NCI-H446 (cell line): ENCODE measurements at places on chromosomes 1 and 21.

- no peak for DNase-seq
Measured at GRCh38 chr1:181015251-181015615, 7.4 kb downstream of the STX6 start.

- peak; percentile 16 for DNase-seq
Measured at GRCh38 chr1:63774617-63775417, 1.0 kb downstream of the ROR1 start.

- DNase-seq, result no peak
Measured at GRCh38 chr1:58824753-58825389, 41.0 kb upstream of the JUN start.

DNA sequence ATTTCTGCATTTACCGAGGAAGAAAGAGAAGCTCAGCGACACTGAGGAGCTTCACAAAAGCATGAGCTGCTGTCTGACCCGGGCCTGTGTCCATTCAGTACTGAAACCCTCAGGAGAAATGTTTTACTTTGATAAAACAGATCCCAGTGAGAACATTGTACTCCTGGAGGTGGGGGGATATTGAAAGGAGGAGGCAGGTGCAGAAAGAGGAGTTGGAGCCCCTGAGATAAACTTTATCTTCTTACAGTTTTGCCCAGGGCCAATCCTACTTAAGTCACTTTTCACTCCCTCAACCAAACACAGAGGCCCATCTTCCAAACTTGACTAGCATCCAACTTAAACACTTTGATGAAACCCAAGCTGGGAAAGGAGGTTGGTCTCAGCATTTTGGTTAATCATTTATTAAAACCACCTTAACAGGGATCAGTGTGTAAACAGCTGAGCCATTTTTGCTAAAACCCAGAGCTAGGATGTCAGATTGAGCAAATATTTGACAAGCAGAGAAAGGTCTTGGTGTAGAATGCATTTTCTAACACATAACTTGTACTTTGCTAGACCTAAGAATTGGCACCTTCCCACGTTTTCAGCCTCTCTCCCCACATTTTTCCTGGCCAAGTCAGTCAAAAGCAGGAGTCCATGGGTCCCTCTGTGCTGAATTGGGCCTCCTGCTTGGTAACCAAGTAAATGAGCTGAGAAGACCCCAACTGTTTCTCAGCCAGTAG lies 32.5 kb upstream of the SARS1 start:
- peak; percentile 28 for DNase-seq

DNA sequence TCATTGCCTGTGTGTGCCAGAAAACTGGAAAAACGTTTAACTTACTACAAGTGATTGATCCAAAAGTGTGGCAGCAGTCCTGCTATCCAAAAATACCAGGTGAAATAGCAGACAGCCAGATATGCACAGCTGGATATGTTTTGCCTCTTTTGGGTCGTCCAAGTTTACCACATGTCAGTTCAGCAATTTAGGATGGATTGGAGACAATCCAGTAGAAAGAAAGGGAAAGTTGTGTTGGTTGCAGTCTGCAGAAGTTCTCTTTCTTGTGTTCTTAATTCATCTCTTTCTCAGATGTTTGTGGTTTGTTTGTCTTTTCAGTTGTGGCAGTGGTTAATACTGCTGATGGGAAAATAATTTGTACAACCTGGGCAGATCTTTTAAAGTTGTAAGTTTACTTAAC lies 645.0 kb downstream of the PTPRC start:
- DNase-seq, result peak; percentile 23

GRCh38 chr1:27544834-27545233 lies 54.9 kb upstream of the WASF2 start:
- no peak for DNase-seq

- DNase-seq, result peak; percentile 43
Measured at GRCh38 chr1:229221106-229222019, 49.5 kb upstream of the RAB4A start.

DNA sequence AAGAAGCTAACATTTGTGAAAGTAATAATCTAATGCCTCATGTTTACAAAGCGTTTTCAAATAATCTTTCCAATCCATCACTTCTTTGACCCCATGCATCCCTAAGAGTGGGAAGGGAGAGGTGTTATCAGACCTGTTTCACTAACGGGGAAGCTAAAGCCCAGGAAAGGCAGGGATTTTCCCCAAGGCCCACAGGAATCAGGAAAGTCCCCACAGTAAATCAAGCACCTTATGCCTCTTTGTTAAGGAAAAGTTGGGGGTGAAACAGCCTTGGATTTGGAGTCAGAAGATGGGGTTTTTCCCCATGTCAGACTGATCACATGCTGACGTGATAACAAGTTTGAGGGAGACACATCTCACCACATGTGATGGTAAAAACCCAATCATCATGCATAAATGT lies 20.0 kb upstream of the ANGPTL7 start:
- no peak for DNase-seq

GRCh38 chr1:118290571-118290970 lies 105.5 kb upstream of the SPAG17 start:
- no peak for DNase-seq

GRCh38 chr1:214896921-214897320 lies 185.6 kb upstream of the KCNK2 start:
- DNase-seq, result no peak

DNA sequence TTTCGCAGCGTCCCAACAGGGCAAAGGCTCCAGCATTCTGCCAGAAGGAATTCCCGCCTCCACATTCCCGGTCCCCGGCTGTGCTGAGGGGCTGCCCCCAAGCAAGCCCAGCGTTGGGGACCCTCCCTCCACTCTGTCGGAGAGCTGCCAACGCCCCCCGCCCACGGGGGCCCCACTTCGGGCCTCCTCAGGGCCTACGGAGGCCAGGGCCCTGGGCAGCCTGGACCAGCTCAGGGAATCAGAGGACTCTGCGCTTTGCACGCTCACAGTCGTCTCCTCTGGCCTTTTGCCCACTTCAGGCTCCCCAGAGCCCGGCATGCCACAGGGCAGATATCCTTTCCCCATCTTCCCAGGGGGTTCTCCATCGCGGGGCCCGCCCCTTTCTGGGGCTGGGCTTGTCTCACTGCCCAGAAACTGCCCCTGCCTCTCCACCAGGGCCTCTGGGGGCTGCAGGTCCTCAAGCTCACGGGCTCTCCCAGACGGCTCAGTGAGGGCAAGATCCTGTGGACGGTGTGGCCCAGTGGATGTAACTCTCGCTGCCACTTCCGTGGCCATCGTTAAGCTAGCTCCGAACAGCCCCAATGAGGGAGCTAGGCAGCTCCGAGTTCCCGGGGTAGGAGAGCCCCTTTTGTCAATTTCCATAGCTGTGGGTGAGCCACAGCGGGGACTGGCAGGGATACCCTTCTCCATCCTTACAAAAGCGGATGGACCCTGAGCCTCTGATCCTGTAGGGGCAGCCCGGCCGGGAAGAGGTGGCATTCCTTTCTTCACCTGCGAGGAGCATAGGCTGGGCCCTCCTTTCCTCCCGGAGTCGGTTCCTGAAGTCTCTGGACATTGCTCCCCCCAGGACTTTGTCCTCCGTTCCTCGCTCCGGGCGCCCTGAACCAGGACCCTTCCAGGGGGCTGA lies 2.8 kb downstream of the ITPKB start:
- no peak for DNase-seq

DNA sequence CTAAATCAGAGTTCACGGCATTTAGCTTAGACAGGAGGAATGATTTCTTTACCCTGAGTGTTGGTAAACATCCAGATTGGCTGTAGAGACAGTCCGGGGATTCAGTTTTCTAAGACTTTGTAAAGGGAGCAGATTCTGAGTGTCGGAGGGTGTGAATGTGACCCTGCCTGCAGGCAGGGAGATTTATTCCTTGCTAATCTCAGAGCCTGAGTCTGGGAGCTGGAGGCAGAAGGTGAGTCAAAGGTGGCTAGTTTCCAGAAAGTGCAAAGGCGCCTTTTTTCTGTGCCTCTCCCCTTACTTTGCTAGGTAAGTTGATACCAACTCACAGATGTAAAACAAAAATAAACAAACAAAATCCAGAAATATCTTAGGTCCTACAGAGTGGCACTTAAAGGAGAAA lies 11.7 kb downstream of the ATP1B1 start:
- DNase-seq, result no peak

DNA sequence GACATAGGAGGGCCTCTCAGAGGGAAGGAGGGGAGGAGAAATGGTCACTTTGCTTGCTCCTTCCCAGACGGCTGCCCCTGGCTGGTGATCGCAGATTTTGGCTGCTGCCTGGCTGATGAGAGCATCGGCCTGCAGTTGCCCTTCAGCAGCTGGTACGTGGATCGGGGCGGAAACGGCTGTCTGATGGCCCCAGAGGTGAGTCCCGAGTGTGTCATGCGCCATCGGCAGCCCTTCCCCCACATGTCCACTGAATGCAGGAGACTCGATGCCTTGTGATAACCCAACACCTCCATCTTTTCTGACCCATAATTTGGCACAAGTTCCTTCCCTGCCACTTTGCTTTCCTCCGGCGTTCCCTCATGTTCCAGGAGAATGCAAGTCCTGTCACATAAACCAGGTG lies 12.7 kb downstream of the DDOST start:
- no peak for DNase-seq

DNA sequence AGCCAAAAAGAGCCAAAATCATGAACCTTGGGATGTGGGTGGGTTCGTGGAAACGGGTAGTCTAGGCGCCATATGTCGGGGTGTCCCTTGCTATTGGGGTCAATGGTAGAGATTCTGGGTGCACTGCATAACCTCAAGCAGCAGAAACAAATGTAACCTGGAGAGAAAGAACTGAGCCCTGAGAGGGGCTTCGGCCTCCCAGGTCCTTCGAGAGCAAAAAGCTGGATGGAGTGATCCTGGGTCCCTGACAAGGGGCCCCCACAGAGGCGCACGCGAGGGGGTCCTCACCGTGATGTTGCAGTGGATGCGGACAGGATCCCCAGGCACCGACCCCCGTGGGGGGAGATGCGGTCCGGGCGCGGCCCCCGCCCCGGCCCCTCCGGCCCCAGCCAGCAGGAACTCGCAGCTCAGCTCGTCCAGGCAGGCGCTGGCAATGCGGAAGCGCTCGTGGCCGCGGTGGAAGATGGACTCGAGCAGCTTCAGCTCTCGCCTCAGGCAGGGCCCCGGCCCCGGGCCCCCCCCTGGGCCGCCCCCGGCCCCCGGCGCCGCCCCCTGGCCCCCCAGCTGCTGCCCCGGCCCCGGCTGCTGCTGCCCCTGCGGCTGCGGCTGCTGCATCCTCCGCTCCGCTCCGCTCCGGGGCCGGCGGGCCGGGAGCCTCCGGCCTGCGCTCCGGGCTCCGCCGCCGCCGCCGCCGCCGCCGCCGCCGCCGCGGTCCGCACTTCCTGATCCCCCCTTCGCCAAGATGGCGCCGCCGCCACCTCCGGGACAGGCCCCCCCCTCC lies at the start of gene UBE2Q1:
UBE2Q1 (minus strand) TSS at position 724 of the 781 bp plus-strand sequence; CDS start at position 615, 109 bp downstream.
- DNase-seq, result no peak

- DNase-seq, result no peak
Measured at GRCh38 chr1:18200918-18201317, 93.3 kb downstream of the IGSF21 start.

DNA sequence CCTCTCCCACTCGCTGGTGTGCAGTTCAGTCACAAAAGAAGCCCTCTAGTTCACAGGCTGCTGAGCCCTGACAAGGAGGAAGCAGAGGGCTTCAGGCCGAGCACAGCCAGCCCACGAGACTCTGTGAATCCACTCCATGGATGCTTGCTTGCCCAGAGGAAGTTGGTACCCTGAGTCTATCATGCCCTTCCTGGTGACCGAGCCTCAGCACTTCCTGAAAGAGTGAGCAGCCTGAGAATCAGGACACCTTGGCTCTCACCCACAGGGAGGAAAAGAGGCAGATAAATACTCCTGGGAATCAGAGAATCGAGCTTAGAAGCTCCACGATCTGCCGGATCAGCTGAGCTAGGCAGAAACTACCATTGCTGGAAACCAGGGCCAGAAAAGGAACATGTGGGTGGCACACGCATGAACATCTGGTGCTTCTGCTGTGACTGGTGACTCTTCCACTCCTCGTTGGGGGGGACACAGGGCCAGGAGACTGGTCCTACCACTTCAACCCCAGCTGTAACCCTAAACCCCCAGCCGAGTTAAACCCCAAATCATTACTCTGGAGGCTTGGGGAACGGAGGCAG lies 376.3 kb upstream of the CAMK1G start:
- no peak for DNase-seq

DNA sequence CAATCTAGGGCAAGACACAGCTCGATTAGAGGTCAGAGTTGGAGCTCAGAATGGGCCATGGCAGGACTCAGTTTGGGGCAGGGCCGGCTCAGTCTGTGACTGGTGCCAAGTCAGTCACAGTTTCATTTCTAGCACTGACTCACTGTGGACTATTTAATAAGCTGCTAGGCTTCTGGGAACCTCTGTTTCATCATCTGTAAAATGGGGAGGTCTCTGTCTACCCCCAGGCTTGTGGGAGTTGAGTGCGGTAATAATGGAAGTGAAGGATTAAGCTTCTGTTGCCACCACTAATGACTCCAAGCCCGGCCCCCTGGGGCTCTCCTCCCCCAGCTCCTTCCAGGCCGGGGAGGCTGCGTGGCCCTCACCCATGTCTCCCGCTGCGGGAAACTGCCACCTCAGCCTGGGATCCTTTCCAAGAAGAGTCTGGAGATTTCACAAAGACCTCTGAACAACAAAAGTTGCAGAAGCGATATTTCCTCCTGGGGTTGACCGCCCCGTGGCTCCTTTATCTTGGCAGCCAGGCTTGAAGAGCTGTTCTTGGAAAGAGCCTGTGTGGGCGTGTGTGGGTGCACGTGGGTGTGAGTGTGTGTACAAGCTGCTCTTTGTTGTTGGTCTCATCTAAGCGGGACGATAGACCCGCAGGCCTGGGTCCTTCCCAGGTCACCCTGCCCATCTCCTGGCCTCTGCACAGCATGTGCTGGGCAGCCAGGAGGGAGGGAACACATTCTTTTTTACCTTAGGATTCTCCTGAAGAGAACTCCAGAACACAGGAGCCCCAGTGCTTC lies 29.1 kb downstream of the KNCN start:
- DNase-seq, result peak; percentile 26

DNA sequence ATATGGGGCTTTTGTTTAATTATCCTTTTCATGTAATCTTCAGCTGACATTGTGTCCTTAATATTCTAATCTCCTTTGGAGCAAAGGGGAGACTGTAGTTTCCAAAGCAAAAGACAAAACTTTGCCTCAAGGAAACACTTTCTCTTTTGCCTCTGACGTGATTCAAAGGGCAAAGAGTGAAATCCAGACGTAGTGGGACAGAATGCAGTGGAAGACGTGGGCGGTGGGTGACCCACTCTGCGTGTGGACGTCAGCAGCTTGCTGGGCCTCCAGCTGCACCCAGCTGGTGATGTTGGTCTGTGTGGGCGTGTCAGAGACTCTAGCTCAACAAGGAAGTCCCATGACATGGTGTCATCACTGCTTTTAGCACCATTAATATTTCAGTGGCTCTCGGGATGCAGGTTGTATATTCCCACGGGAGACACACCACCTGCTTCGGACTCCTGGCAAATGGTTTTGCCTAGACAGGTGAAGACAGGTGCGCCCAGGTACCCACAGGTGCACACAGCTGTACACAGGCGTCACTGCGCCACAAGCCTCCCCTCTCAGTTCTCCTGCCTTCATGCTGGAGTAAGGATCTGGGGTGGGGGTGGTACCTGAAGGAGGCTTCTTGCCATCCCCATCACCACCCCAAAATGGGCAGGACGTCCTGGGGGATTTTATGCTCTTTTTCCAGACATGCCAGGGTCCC lies 292.1 kb upstream of the VAMP3 start:
- no peak for DNase-seq

- DNase-seq, result no peak
Measured at GRCh38 chr1:54763816-54764132, 549 bp downstream of the PARS2 start.

- no peak for DNase-seq
Measured at GRCh38 chr1:188489336-188490112, 1660.8 kb downstream of the PLA2G4A start.

GRCh38 chr1:11886986-11887665 lies 28.4 kb upstream of the NPPB start:
- no peak for DNase-seq
